ENCODE measurements at places on chromosomes 6 and 20.

GRCh38 chr6:23561732-23562131 lies 564.3 kb upstream of the NRSN1 start:
- no peak for DNase-seq

DNA sequence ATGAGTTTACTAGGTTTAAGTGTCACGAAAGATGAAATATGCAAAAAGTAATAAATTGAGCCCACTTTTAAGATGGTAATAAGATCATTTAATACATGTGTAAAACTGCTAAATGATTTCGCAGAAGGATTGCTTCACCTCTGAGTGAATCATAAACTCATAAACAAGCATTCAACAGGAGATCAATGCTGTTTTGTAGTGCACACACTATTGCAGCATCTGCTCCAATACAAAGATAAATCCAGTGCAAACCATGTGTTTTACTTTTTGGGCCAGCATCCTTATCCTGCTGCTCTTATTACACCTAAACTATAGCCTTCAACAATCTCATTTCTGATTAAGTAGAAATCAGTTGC lies 400.1 kb downstream of the NKAIN2 start:
- DNase-seq, result no peak

DNA sequence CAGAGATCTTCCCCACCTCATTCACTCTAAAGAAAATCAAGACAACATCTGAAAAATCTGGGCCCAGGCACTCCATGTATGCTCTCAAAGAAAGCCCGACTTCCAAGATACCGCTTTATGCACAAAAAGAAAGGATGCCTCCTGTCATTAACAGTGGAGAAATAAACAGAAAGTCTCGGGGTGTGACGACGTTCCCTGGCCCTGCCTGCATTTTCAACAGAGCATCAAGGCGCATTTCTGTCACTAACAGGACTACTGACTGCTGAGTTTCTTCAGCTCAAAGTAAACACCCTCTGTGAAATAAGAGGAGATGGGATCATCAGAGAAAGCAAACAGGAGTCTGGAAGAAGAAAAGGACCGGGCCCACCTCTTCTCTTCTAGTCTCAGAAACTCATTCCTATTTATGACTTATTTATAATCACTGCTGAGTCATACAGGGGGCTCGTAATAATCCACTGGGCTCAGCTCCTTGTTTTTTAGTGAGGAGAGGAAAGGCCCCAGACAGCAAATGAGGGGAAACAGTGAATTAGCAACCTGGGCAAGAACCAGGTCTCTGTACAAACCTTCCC lies 99.7 kb downstream of the ZMYND8 start:
- DNase-seq, result no peak

- no peak for DNase-seq
These were observed 1.8 kb downstream of the ZKSCAN3 start for GRCh38 chr6:28351493-28351925.
